Skeletal muscle cell (primary cell): ENCODE measurements at places on chromosomes 7 and 10.

DNA sequence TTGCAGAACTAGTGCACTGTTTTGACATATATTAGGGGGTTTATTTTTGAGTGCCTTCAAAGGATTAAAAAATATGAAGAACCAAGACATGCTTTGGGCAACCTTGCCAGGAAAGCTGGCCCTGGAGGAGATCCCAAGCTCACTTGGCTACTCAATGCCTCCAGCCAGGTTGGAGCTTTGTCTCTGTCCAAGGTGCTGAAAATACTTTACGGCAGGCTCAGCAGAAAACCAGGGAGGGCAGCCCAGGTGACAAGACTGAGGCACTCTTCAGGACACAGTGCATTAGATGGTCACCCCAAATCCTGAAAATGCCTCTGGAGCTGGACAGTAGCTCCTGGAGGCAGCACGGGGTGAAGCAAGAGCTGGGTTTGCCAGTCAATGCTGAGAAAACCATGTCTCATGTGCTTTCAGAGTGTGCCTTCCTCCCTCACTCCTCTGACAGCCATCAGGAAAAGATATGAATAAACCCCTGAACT, 5.8 kb upstream of the KCNH2 start:
- no peak for DNase-seq

DNA sequence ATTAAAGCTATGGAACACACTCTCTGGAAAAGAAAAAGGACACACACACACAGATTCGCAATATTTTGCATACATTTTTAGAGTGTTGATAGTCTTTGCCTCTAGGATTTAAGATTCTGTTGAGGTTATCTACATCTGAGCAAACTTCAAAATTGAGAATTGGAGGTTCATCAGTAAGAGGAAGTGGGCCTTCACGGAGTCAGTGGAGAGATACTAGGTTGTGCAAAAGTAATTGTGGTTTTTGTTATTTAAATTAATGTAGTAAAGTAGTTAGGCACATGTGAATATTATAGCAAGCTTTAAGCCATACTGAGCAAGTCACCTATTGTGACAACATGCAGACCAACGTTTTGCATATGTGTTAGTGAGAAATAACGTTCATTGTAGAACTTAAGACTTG, 19.8 kb upstream of the NXPH1 start:
- no peak for DNase-seq

DNA sequence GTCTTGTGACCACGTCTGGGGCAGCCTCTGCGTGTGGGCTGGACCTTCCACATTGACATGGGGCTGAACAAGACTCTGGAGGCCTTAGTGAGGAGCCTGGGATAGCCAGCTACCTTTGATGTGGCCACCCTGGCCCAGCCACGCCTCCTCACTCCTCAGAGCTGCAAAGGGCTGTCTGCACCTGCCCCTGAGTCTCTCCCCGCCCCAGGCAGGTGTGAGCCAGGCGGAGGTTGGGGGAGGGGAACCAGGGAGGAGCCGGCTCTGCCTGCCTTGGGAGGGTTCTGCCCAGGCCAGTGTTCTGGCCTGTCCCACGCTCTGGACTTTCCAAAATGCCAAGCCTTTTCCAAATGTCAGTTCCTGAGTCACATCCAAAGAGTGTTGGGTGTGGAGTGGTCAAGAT, 72.2 kb downstream of the GTF2IRD1 start:
- DNase-seq = no peak

DNA sequence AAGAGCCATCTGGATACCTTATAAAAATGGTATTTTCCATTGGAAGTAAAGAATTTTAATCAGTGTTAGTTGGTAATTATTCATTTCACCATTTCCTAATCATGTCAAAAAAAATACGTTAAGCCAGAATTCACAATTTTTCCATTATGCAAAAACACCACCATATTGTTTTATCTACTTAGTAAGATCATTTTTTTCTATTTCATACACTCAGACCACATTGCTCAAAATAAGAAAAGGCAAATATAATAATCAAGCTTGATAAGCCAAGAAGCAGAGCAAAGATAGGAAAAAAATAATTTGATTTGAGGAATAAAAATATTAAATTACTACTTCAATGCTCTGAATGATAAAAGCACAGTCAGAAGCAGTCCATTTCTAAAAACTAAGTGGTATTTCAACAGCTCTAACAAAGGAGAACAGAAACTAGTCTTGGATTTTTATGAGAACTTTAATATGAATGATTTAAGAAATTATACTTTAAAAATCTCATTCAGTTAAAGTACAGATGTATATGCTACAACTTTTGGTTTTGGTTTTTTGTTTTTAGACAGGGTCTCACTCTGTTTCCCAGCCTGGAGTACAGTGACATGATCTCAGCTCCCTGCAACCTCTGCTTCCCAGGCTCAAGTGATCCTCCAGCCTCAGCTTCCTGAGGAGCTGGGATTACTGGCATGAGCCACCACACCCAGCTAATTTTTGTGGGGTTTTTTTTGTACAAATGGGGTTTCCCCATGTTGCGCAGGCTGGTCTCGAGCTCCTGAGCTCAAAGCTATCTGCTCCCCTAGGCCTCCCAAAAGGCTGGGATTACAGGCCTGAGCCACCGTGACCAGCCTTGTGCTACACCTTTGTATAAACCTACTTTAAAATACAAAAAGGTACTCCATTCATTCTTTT, 46.6 kb downstream of the LRRN3 start:
- no peak for DNase-seq

GRCh38 chr7:28750981-28751380, 207.1 kb downstream of the TRIL start:
- no peak for DNase-seq

DNA sequence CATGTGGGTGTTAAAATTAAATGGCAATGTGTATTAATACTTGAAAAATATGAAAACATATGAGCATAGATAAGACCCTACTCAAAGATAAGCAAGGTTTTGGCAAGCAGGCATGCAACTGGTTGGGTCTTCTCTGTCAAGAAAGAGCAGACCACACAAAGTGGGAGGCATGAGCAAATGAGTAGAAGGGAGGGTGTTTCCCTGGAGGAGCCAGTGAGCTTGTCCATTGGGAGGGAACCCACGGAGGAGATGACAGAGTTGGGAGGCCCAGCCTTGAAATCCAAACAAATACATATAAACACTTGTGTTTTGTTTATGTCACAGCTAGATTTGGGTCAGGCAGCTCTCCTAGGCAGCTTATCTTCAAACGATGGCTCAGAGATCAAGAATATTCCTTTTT, 134.5 kb upstream of the CXCL12 start:
- DNase-seq = no peak
